ENCODE measurements at places on chromosomes 12 and 14. TPM values are rescaled to one million over a fixed set of nuclear protein-coding genes. Genes with fewer than 3 reads are reported as not detected.
A peak's percentile ranks its signal among the peaks of the same experiment; 100 is the strongest.

DNA sequence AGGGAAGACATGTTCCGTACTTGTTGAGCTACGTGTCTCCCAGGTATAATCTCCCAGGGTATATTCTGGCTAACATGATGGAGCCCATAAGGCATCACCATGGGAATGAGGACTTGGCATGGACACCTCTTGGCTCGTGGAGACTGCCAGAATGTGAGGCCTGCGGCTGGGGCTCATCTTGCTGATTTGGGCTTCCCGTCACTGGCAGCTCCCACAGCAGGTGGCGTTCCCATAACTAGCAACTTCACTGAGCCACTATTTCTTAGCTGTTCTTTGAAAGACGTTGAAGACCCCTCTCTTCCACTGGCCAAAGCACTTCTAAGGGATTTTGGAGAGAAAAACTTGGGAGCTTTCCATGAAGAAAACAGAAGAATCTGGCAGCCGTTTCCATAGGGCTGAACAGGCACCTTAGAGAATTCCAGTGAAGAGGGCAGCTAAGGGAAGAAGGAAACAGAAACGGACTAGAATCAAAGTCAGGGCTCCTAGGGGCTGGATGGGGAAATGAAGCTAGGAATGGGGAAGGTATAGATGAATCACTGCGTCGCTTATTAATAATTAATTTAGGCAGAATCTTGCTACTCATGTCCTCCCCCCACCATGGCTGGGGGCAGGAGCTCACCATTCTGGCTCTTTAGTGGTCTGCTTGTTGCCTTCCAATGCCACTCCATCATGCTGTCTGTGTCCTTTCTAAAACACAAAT is 39.7 kb upstream of the FOS start:
- no peak overlapping the region for H3K4me3 ChIP-seq
- H3K4me1 ChIP-seq = no peaks in the 10 kb centered on the region
- no peak overlapping the region for H3K27ac ChIP-seq

- no peaks in the 10 kb centered on the region for H3K4me1 ChIP-seq
- H3K27ac ChIP-seq = no peak overlapping the region
- H3K27me3 ChIP-seq = no peaks in the 10 kb centered on the region
- DNase-seq = no peak
These were observed 17.8 kb upstream of the RPS6KA5 start for GRCh38 chr14:91078095-91078737.

- no peak overlapping the region for H3K4me3 ChIP-seq
- H3K27ac ChIP-seq = no peak overlapping the region
- H3K27me3 ChIP-seq = no peaks in the 10 kb centered on the region
- no peaks in the 10 kb centered on the region for H3K4me1 ChIP-seq
- no peaks in the 10 kb centered on the region for H3K36me3 ChIP-seq
These were observed 120.7 kb downstream of the SLC25A21 start for GRCh38 chr14:37051680-37052079.

GRCh38 chr12:107241411-107241810 is 148.1 kb upstream of the CRY1 start:
- H3K4me3 ChIP-seq = no peak overlapping the region
- H3K36me3 ChIP-seq = no peaks in the 10 kb centered on the region
- H3K27ac ChIP-seq = no peak overlapping the region
- H3K4me1 ChIP-seq = no peaks in the 10 kb centered on the region
- H3K27me3 ChIP-seq = peaks cover 21% of the 10 kb centered on the region
- no peak for DNase-seq

The KCNC2 gene
- not detected for total RNA-seq

The PPP1R1A gene
- not detected for total RNA-seq

- H3K4me3 ChIP-seq = no peak overlapping the region
- H3K27ac ChIP-seq = no peak overlapping the region
- DNase-seq = no peak
- peaks cover 8% of the 10 kb centered on the region for H3K27me3 ChIP-seq
- H3K36me3 ChIP-seq = no peaks in the 10 kb centered on the region
- H3K4me1 ChIP-seq = peaks cover 4% of the 10 kb centered on the region
These were observed 155.9 kb upstream of the NOS1 start for GRCh38 chr12:117517219-117517739.

DNA sequence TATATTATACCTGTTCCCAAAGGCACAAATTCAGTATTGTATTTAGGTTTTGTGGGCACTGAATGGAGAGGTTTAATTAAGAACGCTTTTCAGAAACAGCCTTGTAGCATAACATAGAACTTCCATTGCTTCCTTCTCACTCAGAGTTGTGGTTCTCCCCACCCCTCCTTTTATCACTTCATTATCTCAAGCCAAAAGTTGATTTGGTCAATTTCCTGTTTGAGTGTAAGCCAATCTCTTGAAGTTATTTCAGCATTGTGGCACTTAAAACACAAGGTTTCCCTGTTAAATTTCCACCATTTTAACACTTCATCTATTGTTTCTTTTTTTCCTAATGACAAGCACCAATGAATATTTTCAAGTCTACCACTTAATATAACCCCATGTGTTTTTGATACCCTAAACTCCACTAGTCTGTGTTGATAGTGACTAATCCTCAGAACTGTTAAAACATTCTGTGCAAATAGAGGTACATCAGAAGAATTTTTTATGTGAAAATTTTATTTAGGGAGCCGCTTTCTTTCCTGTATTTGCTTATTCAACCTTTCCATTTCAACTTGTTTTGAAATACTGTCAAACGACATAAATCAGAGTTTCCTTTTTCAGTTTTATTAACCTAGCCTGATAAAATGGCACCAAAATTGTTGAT is 340.1 kb downstream of the BCAT1 start:
- no peaks in the 10 kb centered on the region for H3K4me1 ChIP-seq
- H3K36me3 ChIP-seq = no peaks in the 10 kb centered on the region
- no peak for DNase-seq

- no peak for DNase-seq
- no peak overlapping the region for H3K27ac ChIP-seq
- H3K4me1 ChIP-seq = peaks cover 18% of the 10 kb centered on the region
- no peaks in the 10 kb centered on the region for H3K36me3 ChIP-seq
These were observed 40.6 kb downstream of the SPRING1 start for GRCh38 chr12:116697305-116697704.

- H3K27me3 ChIP-seq = no peaks in the 10 kb centered on the region
- H3K36me3 ChIP-seq = peaks cover 12% of the 10 kb centered on the region
- no peaks in the 10 kb centered on the region for H3K4me1 ChIP-seq
- no peak overlapping the region for H3K4me3 ChIP-seq
- H3K27ac ChIP-seq = no peak overlapping the region
These were observed 150.3 kb downstream of the FBXL14 start for GRCh38 chr12:1444142-1444516.

GRCh38 chr14:92487513-92488133 is 26.0 kb upstream of the RIN3 start:
- H3K4me3 ChIP-seq = no peak overlapping the region
- H3K4me1 ChIP-seq = peaks cover 33% of the 10 kb centered on the region
- H3K36me3 ChIP-seq = no peaks in the 10 kb centered on the region
- H3K27ac ChIP-seq = peak overlapping the region; percentile 42
- no peaks in the 10 kb centered on the region for H3K27me3 ChIP-seq
- DNase-seq = no peak

DNA sequence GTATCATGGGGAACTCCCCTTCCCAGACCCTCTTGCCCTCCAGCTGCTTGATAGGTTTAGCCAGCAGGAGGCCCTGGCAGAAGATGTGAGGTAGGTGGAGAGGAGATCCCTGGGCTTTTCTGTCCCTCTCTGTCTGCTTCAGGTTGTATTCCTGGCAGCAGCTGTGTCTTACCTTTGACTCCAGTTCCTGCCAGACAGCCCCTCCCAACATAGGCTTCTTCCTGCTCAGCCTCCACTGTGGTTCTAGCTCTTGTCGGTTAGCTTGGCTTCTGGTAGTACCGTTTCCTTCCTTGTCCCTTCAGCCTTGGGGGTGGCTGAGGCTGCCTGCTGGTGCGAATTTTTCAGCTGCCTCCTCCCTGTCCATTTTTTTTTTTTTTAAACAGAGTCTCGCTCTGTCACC is 215.7 kb upstream of the CRY1 start:
- no peaks in the 10 kb centered on the region for H3K4me1 ChIP-seq
- H3K36me3 ChIP-seq = no peaks in the 10 kb centered on the region
- no peak overlapping the region for H3K4me3 ChIP-seq
- DNase-seq = no peak
- H3K27me3 ChIP-seq = peaks cover 5% of the 10 kb centered on the region
- no peak overlapping the region for H3K27ac ChIP-seq

The HCAR1 gene
- 0.20 TPM for total RNA-seq

The CARMIL3 gene
- total RNA-seq = 0.96 TPM

- no peak overlapping the region for H3K27ac ChIP-seq
- no peaks in the 10 kb centered on the region for H3K27me3 ChIP-seq
- peaks cover 4% of the 10 kb centered on the region for H3K4me1 ChIP-seq
These were observed 124.1 kb downstream of the SSPN start for GRCh38 chr12:26319511-26319910.

DNA sequence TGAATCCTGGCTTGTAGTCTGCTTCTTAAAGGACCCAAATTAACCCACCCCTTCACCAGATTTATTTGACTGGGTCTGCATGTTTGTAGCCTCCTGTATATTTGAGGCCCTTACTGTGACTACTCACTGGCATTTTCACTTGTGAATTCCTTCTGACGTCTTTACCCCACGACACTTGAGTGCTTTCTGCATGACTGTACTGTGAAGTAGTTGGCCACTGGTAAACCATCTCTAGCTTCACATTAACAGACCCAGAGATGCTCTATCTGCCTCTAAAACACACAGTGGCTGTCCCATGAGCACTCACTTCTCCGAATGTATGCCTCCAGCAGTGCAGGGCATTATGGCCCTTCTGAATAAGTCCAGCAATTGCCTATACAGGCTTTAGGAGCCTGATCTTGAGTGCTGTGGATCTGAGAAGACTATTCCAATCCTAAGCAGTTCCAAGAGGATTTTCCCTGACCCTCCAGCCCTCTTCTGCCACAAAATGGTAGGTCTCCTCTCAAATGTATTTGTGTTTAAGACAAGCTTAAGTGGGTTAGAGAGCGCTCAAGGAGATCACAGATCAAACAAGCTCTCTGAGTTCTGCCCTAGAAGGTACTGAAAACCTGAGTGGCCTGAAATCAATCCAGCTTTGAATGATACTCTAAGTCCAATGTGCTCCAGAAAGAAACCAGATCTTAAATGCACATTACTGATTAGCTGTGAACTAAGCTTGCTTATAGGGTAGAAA is 534.7 kb downstream of the RPS29 start:
- no peaks in the 10 kb centered on the region for H3K27me3 ChIP-seq
- no peak overlapping the region for H3K27ac ChIP-seq
- H3K4me1 ChIP-seq = no peaks in the 10 kb centered on the region
- H3K4me3 ChIP-seq = no peak overlapping the region
- no peaks in the 10 kb centered on the region for H3K36me3 ChIP-seq

DNA sequence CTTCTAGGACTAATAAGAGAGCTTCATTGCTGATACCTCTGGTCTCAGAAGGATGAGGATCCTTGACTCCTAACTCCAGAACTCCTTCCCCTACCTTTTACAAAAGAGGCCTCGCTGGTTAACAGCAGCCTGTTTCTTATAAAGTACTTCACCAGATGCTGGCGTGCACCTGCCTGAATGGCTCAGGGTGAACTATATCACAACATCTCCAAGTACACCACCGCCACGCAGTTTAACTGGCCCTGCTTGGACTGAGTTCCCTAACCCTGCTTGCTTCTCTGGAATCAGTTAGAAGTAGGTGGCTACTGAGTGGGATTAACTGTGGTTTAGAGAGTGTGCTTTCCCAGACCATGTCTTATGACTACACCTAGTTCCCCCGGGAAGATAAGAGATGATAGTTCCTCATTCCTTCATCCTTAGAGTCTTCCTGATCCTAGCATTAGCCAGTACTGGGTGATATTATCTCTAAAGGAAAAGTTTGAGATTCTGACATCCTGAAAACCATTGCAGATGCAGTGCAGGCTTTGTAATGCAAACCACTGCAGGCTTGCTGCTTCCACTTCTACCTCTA is 3.0 kb downstream of the FOXJ2 start:
- H3K27ac ChIP-seq = no peak overlapping the region
- H3K27me3 ChIP-seq = no peaks in the 10 kb centered on the region
- no peak for DNase-seq
- H3K36me3 ChIP-seq = peaks cover 16% of the 10 kb centered on the region

The NGB gene
- total RNA-seq = not detected

GRCh38 chr12:6452245-6452943 is 552 bp downstream of the TAPBPL start:
- H3K36me3 ChIP-seq = peaks cover 33% of the 10 kb centered on the region
- H3K4me1 ChIP-seq = peaks cover 21% of the 10 kb centered on the region
- DNase-seq = no peak

- H3K4me3 ChIP-seq = no peak overlapping the region
- no peaks in the 10 kb centered on the region for H3K36me3 ChIP-seq
- H3K27ac ChIP-seq = no peak overlapping the region
- no peaks in the 10 kb centered on the region for H3K27me3 ChIP-seq
These were observed 31.1 kb downstream of the SYNE3 start for GRCh38 chr14:95485222-95485819.

GRCh38 chr14:84421621-84422020 is 1108.3 kb upstream of the FLRT2 start:
- H3K4me1 ChIP-seq = no peaks in the 10 kb centered on the region
- DNase-seq = no peak
- no peaks in the 10 kb centered on the region for H3K27me3 ChIP-seq
- H3K27ac ChIP-seq = no peak overlapping the region
- no peaks in the 10 kb centered on the region for H3K36me3 ChIP-seq
- H3K4me3 ChIP-seq = no peak overlapping the region

- no peak for DNase-seq
- no peaks in the 10 kb centered on the region for H3K4me1 ChIP-seq
- no peaks in the 10 kb centered on the region for H3K27me3 ChIP-seq
- no peak overlapping the region for H3K4me3 ChIP-seq
- no peak overlapping the region for H3K27ac ChIP-seq
- H3K36me3 ChIP-seq = no peaks in the 10 kb centered on the region
These were observed 105.7 kb downstream of the GCH1 start for GRCh38 chr14:54796961-54797360.

DNA sequence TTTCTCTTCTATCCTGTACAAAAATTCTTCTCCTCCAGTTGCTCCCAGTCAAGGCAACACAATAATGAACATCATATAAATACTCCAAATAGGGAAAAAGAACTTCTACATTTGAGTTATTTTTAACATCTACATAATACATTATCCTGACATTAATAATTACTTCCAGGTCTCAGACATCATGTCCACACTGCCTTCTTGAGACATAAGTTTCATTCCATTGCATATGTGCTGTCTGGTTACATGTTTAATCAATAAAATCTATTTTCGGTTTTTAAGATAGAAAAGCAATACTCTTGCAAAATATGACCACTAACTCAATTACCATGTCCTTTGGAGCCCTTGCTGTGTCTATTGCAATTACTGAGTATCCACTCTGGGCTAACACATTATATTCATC is 881.9 kb downstream of the GALC start:
- H3K27me3 ChIP-seq = no peaks in the 10 kb centered on the region
- no peaks in the 10 kb centered on the region for H3K36me3 ChIP-seq
- H3K4me1 ChIP-seq = no peaks in the 10 kb centered on the region
- DNase-seq = no peak

DNA sequence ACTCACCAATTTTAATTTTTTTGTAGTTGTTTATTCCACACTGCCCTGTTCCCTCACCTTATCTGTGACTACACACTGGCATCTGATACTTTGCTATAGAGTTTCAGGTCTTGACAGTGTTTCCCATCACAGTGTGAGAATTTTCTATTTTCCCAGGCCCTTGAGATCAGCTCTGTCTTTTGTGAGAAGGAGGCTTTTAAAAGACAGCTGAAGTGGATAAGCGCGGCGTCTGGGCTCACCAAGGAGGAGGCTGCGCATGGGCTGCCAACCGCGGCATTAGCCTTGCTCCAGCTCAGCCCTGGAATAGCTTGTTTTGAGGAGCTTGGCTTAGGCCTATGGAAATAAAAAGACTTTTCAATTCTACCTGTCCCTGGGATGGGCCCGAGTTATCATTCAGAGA is 181.3 kb downstream of the RMST start:
- H3K27ac ChIP-seq = no peak overlapping the region
- DNase-seq = no peak
- no peaks in the 10 kb centered on the region for H3K27me3 ChIP-seq
- H3K4me1 ChIP-seq = no peaks in the 10 kb centered on the region
- no peaks in the 10 kb centered on the region for H3K36me3 ChIP-seq

The TMEM119 gene
- total RNA-seq = 43.8 TPM

The SCYL2 gene
- 40.8 TPM for total RNA-seq

Measured in upper lobe of right lung (tissue), 1 donor.